ENCODE measurements at places on chromosomes 13 and 19.

- no peak for DNase-seq
These were observed 118.2 kb downstream of the SIPA1L3 start for GRCh38 chr19:38024992-38025908.

GRCh38 chr13:23619068-23619855, 49.0 kb downstream of the TNFRSF19 start:
- DNase-seq: no peak

- no peak for DNase-seq
These were observed 653 bp downstream of the MVB12A start for GRCh38 chr19:17420475-17420924.

GRCh38 chr19:40419066-40419612, 6.0 kb upstream of the PRX start:
- no peak for DNase-seq

DNA sequence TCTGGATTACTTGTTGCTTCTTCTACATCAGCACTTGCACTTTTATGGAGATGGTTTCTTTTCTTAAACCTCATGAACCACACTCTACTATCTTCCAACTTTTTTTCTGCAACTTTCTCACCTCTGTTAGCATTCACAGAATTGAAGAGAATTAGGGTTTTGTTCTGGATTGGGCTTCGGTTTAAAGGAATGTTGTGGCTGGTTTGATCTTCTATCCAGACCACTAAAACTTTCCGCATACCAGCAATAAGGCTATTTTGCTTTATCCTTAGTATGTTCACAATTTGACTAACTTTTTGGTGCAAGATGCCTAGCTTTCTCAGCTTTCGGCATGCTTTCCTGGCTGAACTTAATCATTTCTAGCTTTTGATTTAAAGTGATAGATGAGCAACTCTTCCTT, 666.7 kb upstream of the MIR17HG start:
- no peak for DNase-seq

- peak; percentile 65 for DNase-seq
These were observed 207.4 kb upstream of the RFC3 start for GRCh38 chr13:33610438-33611120.

- no peak for DNase-seq
These were observed 54.8 kb downstream of the MCF2L start for GRCh38 chr13:113023694-113024430.

- DNase-seq: no peak
These were observed 32.5 kb downstream of the DLEU7 start for GRCh38 chr13:50810998-50811397.

DNA sequence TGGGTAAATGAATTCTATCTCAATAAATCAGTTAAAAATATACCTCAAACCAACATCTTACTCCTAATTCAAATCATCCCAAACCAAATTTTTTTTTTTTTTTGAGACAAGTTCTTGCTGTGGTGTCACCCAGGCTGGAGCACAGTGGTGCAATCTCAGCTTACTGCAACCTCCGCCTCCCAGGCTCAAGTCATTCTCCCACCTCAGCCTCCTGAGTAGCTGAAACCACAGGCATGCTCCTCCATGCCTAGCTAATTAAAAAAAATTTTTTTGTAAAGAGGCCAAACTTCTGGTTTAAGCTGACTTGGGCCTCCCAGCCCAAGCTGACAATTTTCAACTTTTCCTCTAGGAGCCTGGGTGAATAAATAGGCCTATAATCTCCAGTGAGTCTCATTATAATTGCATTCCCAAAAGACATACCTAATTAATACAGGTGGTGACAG, 22.1 kb upstream of the OLFM2 start:
- DNase-seq: no peak

DNA sequence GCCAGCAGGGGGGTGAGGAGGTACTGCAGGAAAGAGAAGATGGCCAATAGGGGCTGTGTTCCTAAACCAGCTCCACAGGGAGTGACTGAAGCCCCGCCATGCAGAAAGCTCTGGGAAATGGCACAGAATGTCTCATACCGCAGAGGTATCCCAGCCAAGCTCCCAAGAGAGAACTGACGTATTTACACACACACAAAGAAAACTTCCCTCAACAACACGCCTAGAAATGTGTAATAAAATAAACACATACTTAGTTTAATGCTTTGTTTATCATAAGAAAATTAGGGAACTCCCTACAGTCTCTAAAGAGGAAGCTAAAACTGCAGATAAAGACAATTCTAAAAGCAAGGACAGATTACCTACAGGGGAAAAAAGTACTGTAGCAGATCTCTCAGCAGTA, 40.0 kb downstream of the ESD start:
- DNase-seq: peak; percentile 9

DNA sequence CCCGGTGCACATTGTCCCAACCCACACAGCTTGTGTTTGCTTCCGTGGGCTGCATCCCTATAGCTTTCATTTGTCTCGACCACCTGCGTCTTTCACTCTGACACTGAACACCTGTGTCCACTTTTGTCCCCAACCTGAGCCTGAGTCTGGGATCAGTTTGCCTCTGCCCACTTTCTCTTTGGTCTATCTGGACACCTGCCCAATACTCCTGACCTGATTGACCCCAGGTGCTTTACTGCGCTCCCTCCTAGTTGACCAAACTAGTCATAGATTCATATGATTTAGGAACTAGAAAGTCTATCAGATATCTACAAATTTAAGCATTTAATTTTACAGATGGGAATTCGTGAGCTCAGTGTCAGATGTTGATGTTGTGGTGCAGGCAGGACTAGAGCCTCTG, 209.9 kb downstream of the DCT start:
- DNase-seq: no peak

All from NCI-H460 (cell line).